ENCODE measurements at places on chromosomes 2 and 18.

- no peak for DNase-seq
These were observed 108.5 kb upstream of the ID2 start for GRCh38 chr2:8573234-8573941.

- no peak for DNase-seq
These were observed 482.2 kb downstream of the SPAG16 start for GRCh38 chr2:213766465-213766901.

DNA sequence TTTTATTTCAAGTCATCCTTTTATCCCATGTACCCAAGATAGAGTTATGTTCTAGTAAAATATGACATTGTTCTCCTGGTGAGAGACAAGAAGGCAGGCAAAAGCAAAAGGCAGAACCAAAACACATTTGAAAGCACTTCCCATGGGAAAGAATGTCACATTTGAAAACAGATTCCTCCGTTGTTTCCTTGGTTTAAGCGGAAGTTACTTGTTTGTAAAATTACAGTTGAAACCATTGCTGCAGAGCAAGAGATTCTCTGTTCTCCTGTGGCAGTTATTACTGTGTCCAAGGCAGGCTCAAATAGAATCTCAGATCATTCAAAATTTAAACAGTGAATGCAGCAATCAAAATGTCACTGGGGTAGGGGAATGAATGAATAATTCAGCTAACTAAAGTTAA, 149.6 kb downstream of the MTCL1 start:
- DNase-seq = no peak

DNA sequence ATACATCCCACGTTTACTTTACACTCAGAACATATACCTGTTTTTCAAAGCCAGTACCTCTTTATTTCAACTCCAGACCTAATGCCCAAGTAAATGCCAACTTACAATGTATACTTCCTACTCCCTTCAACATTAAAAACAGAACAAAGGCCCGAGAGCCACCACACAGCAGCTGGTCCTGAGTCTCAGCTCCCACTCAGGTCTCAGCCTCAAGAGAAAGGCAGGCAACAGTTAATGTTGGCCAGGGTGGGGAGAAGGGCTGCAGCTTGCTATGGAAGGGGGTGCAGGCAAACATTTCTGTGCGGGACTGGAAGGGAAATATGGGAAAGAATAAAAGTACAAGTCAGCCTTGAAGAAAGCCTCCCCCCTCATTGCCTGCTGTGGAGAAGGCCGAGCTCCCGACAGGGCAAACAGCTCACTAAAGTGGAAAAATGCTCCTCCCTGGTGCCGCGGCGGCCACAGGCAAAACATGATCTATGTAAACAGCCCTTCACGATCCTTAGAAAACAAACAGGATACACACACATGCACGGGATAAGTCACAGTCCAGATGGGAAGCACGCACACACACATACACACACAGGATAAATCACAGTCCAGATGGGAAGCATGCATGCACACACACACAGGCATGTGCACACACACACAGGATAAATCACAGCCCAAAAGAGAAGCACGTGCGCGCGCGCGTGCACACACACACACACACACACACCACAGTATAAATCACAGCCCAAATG, 67.4 kb downstream of the ADNP2 start:
- DNase-seq = no peak

DNA sequence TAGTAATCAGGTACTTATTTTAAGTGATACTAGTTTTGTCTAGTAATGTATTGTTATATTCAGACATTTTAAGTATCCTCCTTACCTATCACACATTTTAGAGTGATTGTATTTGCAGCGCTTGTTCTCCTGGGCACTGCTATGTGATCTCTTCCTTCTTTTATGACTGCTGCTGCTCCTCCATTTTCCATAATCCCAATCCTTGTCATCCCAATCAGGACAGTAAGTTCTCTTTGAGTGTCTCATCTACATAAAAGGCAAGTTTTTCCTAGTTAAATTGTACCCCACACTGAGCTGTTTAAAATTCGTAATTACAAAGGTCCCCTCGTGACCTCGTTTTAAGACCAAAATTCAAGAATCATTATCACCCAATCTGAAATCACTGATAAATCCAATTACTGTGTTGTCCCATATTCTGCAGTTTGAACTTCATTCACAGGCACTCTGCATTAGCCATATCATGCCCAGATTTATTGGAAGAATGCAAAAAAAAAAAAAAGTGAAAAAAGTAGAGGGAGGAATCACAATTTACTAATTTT, 2.8 kb downstream of the CLK1 start:
- no peak for DNase-seq

GRCh38 chr18:28048612-28049011, 128.3 kb downstream of the CDH2 start:
- DNase-seq = no peak

DNA sequence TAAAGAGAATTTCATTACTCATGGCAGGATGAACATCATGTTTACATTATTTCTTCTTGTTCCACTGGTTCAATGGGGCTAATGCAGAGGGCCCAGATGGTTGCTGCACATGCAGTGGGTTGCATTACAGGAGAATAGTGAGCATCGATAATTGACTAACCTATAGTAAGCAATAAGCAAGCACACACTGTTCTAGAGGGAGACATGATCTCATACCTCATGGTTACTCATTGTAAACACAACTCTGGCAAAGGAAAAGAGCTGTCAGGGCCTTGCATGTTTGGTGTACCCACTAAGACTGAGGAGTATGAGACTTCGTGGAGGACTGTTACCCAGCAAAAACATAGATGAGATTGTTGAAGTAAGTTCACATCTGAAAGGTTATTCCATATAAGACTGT, 885.6 kb upstream of the VRK2 start:
- no peak for DNase-seq

- no peak for DNase-seq
These were observed 44.0 kb downstream of the ARHGEF33 start for GRCh38 chr2:38933653-38934052.

GRCh38 chr18:23453680-23454058, 582 bp downstream of the RIOK3 start:
- DNase-seq = no peak

GRCh38 chr18:7273301-7273921, 42.5 kb downstream of the LRRC30 start:
- no peak for DNase-seq

DNA sequence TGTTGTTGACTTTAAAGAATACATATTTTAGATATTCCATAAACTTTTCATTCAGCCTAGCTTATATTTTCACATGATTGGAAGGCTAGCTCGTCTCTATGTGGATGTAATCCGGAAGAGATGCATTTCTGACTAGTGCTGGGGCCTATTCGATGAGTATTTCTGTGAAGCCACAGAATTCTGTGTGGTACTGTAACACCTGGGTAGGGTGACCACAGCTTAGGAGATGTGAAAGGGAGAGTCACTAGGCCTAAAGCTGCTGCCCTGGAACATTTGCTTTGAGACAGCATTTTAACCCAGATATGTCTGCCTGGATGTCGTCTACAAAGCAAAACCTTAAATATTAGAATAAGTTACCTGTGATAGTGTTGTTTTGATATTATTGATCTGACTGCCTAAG, 83.5 kb downstream of the ZNF236 start:
- no peak for DNase-seq

- DNase-seq = no peak
These were observed 226.1 kb upstream of the SH3BP4 start for GRCh38 chr2:234725528-234726264.

GRCh38 chr2:170824526-170825015, 7.9 kb downstream of the GAD1 start:
- no peak for DNase-seq

- DNase-seq = no peak
These were observed 146.0 kb upstream of the SERTAD2 start for GRCh38 chr2:64799592-64800252.

DNA sequence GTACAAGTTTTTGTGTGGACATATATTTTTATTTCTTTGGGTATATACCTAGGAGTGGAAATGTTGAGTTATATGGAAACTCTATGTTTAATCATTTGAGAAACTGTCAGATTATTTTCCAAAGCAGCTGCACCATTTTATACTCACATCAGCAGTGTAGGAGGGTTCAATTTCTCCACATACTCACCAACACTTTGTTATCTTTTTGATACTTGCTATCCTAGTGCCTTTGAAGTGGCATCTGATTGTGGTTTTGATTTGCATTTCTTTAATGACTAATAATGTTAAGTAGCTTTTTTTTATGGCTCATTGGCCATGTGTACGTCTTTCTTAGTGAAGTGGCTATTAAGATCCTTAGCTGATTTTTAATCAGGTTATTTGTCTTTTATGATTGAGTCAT, 64.7 kb upstream of the SLC8A1 start:
- no peak for DNase-seq

- no peak for DNase-seq
These were observed 90.7 kb downstream of the ZBTB7C start for GRCh38 chr18:48318436-48318835.

GRCh38 chr2:83224591-83225200, 1234.4 kb downstream of the SUCLG1 start:
- DNase-seq = no peak

DNA sequence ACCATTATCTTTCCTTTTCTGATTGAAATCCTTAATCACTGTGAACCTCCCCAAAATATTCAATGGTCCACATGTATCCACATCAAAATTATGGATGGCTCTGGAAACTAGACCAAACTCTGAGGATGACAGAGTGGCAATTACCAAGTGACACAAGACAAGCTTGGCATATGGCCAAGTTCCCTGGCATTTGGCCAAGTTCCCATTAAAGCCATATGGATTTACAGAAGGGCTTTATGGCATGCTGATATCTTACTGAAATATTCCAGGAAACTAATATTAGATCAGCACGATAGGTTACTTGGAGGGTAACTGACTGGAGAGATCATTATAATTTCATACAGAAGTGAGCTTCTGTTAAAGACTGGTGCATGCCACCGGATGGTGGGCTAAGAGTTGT, 21.9 kb upstream of the CERS6 start:
- no peak for DNase-seq

GRCh38 chr2:149031396-149031795, 7.1 kb upstream of the LYPD6B start:
- DNase-seq = no peak

DNA sequence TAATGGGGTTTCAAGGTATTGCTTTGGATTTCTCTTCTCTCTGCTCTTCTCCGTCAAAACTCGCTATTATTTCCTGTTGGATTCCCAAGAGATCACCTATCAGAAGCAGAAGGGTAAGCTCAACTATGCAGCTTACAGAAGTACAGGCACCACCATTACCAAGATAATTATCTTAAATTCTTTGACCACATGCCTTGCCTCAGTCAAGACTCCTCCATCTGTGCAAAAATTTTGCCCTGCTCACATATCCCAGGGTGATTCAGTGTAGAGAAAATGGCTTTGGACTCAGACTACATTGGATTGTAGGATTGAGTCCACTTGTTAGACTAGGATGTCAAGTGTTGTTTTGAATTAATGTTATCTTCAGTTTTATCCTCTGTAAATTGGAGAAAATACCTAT, 698.7 kb downstream of the TDRD15 start:
- DNase-seq = no peak

- DNase-seq = peak; percentile 46
These were observed 10.2 kb upstream of the IMP4 start for GRCh38 chr2:130332271-130333073.

DNA sequence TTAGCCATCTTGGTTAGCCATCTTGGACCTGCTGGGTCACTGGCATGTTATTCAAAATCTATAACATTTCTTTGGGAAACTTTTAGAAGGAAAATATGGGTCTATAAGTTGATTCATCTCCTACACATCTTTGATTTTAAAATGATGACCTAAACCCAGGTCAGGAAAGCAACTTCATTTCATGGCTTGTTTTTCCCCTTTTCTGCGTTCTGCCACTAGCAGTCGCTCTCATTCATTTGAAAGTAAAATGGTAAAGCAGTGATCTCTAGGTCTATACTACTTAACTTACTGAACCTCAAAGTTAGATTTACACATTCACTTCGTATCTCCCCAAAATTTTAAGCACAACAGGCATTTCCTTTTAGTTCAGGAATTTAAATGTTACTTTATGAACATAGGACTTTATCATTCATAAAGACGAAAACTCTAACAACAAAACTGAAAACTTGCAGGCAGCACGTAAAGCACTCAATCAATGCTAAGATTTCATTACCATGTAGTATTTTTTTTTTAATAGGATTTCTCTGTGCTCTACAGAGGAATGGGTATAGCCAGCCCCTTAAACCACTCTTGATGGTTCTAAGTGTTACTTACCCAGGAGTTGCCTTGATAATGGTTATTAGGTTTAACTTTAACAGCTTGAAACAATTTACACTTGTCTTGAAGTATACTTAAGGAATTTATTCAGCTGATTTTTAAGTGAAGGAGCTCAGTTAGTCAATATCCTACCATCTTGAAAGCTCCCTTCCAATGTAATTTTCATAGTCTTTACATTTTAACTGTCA, 62.5 kb downstream of the GORASP2 start:
- DNase-seq = no peak

- DNase-seq = no peak
These were observed 48.5 kb downstream of the GAREM1 start for GRCh38 chr18:32422201-32422600.

DNA sequence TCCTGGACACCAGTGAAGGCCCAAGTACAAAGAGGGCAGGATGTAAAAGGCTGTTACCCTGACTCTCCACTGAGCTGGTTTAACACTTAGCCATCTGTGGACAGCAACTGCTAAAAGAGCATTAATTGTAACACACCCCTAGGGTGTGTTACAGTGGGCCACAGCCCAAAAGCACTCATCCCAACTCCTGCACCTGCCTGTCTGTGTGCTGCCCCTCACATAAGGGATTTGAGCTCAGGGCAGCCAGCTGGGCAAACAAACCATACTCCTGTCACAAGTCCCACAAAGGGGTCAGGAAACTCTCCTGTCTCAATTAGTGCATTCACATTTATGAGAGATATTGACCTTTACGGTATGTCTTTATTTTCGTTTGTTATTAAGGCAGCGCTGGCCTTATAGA, 833.1 kb upstream of the NXPH2 start:
- no peak for DNase-seq

- no peak for DNase-seq
These were observed 126.2 kb downstream of the NAT8 start for GRCh38 chr2:73516033-73516432.

GRCh38 chr2:7952046-7952745, 729.7 kb upstream of the ID2 start:
- no peak for DNase-seq

DNA sequence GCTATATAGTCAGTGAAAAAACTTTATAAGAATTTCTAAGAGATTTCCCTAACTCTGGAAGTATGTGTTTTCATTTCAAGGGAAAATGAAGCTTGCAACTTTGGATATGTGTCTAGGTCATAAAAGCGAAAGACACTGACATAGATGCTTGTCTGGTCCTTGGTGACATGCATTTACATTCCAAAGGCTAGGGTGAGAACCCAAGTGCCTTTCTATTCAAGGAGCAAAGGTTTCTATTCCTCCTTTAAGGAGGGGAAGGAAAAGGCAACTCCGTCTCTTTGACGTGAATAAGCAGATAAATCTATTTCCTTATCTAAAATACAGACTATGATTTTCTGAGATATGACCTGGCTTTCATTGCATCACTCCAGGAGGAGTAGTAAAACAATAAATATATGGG, 261.1 kb downstream of the CDH7 start:
- no peak for DNase-seq

DNA sequence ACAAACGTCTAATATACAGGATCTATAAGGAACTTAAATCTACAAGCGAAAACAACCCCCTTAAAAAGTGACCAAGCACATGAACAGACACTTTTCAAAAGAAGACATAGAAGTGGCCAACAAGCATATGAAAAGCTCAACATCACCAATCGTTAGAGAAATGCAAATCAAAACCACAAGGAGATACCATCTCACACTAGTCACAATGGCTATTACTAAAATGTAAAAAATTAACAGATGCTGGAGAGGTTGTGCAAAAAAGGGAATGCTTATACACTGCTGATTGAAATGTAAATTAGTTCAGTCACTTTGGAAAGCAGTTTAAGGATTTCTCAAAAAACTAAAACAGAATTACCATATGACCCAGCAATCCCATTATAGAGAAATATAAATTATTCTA, 1148.5 kb upstream of the FAM98A start:
- no peak for DNase-seq

All from T follicular helper cell (primary cell).